ENCODE measurements at places on chromosomes 1 and 21.

GRCh38 chr1:24748191-24749121 is 3.2 kb downstream of the CLIC4 start:
- DNase-seq, result no peak

- no peak for DNase-seq
Measured at GRCh38 chr1:2560299-2561073, 4.3 kb downstream of the TNFRSF14 start.

DNA sequence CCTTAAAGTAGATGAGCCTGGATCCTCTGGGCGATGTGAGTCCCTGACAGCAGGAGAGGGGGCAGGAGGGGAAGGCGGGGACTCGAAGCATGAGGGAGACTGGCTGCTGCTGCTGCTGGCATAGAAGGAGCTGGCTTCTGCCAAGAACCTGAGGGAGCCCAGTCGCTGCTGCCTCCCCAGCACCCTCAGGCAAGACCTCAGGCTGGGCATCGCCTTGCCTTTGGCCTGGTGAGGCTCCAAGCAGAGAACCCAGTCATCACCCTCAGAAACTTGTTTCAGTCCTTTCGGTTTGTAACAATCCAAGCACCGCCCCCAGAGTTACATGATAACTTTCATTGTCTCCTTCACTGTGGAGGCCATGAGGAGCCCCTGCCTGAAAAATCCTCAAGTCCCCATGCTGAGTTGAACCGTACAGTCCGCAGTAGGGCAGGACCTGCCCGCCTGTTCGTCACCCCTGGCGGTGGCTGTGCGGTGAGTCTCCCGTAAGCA is 38.8 kb downstream of the POFUT2 start:
- DNase-seq, result no peak

DNA sequence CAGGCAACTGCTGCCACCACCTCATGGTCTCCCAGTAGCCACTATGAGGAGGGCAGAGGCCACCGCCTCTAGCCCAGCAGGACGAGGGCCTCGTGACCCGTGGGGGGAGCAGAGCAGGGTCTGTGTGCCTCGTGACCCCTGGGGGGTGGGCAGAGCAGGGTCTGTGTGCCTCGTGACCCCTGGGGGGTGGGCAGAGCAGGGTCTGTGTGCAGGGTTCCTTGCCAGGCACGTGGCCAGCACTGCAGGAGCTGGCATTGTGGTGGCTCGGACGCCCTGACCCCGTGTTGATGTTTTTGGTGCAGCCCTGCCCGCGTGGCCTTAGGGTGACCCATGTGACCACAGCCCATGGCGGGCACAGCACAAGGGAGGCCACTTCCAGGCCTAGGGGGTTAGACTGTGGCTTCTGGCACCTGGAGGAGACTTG is 52.8 kb downstream of the SLX9 start:
- no peak for DNase-seq

GRCh38 chr1:36920801-36921405 is 113.4 kb downstream of the GRIK3 start:
- no peak for DNase-seq

GRCh38 chr1:33377013-33377412 is 53.9 kb downstream of the PHC2 start:
- no peak for DNase-seq

DNA sequence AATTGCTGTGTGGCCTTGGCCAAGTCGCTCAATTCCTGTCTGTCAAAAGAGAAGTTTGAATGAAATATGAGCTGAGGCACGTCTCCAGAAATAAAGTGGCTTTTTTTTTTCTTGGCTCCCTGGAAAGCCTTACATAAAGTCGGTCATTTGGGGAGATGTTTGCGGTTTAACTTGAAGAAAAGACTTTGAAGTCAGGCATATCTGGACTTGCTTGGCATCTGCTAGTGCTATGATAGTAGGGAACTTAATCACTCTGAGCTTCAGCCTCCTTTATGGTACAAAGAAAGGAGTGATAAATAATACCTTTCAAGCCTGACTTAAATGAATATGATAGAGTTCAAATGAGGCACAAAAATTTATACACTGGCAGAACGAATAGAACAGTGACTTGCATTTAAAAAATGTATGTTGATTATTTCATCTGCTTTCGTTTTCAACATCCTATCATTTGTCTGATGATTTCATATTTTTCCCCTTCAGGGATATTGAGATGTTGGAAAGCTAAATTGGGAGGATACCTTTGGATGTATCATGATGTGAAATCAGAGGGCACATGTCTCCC is 60.2 kb downstream of the FASLG start:
- no peak for DNase-seq

- DNase-seq, result no peak
Measured at GRCh38 chr1:173354937-173355280, 122.2 kb upstream of the PRDX6 start.

- DNase-seq, result no peak
Measured at GRCh38 chr21:32819694-32820093, 48.1 kb upstream of the PAXBP1 start.

- DNase-seq, result no peak
Measured at GRCh38 chr1:209855006-209855405, 27.2 kb downstream of the UTP25 start.

- DNase-seq, result no peak
Measured at GRCh38 chr1:29641921-29642320, 405.6 kb downstream of the PTPRU start.

GRCh38 chr1:205878026-205878425 is 28.1 kb upstream of the PM20D1 start:
- DNase-seq, result no peak

DNA sequence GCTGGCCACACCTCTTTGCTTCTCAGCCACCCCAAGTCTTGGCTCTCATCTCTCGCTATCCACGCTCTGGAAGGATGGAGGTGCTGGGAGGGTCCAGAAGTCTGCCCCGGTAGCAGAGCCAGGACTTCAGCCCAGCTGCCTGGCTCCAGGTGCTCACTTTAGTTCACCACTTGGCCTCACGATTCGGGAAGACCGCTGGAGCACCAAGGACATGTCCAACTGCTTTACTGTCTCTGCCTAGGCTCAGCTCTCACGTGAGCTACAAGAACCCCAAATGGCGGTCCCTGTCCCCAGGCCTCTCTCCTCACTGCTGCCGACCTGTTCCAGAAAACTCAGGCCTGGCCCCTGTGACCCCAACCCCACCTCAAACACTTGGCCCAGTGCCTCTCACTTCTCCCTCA is 3.4 kb downstream of the TRIM11 start:
- no peak for DNase-seq

- no peak for DNase-seq
Measured at GRCh38 chr1:89871768-89872473, 51.1 kb downstream of the LRRC8D start.

GRCh38 chr21:35679076-35679475 is 381.2 kb downstream of the SETD4 start:
- no peak for DNase-seq

DNA sequence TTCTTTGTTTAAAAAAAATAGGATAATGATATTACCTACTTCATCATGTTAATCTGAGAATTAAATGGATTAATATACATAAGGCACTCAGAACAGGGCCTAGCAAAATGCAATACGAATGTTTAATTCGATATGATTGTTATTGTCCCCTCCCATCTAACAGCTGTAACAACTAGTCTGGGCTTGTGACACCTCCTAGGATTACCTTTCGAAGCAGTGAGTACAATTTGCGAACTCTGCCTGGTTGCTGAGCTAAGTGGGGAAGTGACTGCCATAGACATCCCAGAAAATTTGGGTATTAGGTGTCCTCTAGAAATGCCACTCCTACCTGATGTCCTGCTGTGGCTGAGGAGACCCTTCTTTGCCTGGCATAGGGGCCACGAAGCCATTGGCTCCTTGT is 3.0 kb downstream of the RASSF5 start:
- no peak for DNase-seq

GRCh38 chr21:43764576-43765495 is 11.3 kb downstream of the CSTB start:
- no peak for DNase-seq

DNA sequence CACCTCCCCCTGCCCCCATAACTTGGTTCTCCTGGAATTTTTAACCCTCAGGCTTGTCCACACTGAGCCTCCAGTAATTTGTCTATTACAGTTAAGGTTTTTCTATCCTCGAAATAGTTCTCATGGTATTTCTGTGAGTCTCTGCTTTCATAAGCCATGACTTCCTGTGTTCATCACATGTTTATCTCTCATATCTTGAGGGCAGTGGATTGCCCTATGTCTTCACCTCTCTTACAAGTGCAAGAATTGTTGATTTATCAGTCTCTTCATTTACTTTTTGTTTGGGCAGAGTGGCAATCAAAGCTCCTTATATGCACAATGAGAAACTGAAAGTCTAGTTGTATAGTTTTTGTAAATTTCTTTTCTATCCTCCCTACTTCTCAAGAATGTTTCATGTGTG is 328.4 kb downstream of the PLA2G4A start:
- DNase-seq, result no peak

DNA sequence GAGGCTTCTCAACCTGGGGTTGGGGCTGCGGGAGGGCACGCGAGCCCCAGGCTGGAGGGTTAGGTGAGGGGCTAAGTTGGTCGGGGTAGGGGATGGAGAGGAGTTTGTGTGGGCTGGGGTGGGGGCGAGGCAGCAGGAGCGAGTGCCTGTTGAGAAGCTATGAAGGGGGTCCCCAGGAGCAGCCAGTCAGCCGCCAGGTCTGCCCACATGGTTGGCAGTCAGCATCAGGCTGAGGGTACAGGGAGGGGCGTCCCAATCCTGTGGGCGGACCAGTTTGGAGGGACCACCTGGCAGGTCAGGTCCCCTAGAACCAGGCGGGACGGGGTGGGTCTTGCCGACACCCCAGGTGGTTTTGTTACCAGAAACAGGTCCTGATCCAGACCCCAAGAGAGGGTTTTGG is 400 bp upstream of the TRIM17 start:
- no peak for DNase-seq

DNA sequence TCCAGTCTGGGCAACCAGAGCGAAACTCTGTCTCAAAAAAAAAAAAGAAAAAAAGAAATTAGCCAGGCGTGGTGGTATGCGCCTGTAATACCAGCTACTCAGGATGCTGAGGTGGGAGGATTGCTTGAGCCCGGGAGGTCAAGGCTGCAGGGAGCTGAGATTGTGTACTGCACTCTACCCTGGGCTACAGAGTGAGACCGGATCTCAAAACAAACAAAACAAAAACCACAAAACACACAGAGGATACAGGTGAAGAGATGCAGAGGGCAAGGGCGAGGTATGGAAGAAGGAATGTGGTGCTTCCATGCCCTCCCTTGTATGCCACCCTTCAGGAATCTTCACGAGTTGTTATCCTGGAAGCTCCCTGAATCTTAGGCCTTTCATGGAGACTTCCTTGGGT is 68.5 kb downstream of the NDUFS5 start:
- no peak for DNase-seq

GRCh38 chr1:171998711-171999110 is 157.4 kb downstream of the DNM3 start:
- DNase-seq, result no peak

GRCh38 chr21:16078382-16078781 is 348.6 kb downstream of the USP25 start:
- no peak for DNase-seq

DNA sequence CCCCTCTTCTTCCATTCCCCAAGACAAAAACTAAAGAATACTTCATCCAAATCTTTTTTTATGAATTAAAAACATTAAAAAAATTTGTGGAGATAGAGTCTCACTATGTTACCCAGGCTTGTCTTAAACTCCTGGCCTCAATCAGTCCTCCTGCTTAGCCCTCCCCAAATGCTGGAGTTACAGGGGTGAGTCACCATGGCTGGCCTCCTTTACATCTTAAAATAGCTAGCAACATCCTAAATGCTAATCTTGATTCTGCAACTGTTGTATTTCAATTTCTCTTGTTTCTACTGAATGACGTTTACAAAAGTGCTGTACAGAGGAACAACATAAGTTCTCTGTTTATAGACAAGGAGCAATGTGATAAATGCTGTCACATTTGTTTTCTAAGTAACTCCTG is 483.5 kb downstream of the ADGRL2 start:
- no peak for DNase-seq

DNA sequence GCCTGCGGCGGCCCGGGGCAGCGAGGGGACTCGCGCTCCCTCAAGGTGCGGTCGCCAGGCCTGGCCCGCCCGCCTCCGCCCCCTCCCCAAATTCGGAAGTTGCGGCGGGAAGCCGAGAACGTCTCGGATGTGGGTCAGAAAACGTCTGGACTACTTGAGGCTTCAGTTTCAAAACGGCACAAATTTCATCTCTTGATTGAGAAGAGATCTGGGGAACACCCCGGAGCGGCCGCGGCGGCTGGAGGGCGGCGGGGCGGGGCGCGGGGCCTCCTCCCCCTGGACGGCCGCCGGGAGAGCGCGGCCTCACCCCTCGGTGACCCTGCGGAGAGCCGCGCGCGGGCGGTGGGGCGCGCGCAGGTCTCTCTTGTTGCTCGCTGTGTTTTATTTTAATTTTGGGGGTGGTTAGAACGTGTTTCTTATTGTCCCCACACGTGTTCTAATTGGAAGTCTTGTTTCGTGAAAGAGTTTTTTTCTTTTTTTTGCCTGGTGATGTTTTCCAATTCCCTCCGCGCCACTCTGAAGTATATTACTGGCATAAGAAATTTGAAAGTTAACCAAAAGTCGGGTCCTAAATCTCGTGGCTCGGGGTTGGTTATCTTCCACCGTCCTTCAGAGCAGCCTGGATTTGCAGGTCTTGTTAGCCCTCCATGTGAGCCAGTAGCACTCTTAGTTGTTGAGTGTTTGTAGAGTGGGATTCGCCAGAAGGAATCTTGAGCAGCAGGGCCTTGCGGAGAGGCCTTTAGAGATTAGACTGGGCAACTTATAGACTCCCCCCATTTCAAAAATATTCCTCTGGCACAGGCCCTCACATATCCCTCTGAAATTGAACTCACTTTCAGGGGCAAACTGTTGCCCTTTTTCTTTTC is 749 bp downstream of the PCBP3 start:
- no peak for DNase-seq

GRCh38 chr1:41442697-41443251 is 41.7 kb downstream of the EDN2 start:
- no peak for DNase-seq

DNA sequence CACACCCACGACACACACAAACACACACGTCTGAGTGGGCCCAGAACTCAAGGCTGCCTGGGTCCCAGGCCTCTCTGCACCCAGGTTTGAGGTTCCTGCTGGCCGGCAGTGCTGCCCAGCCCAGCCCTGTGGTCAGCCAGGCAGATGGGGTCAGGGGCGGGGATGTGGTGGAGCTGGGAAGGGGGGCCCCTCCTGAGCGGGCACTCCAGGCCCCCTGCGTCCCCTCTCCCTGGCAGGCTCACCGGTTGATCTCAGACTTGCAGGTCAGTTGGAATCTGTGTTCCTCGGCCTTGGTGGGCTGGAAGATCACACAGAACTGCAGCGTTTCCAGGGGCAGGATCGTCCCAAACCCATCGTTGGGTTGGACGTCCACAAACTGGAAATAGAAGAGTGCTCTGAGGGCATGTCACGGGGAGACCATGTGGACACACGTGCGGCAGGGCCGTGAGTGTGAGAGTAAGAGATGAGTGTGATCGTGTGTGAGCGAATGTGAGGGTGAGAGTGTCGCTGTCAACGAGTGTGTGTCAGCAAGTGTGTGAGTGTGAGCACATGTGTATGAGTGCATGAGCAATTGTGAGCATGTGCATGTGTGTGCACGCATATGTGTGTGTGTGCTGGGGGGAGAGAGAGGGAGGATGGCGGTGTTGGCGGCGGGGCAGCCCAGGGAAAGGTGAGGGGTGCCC is 19.7 kb upstream of the TMEM52 start:
- no peak for DNase-seq

- no peak for DNase-seq
Measured at GRCh38 chr1:100433563-100433962, 81.3 kb downstream of the CDC14A start.

GRCh38 chr1:22761101-22761500 is 50.5 kb downstream of the EPHB2 start:
- DNase-seq, result no peak

GRCh38 chr1:206703661-206704060 is 19.0 kb downstream of the MAPKAPK2 start:
- no peak for DNase-seq

- no peak for DNase-seq
Measured at GRCh38 chr21:18403735-18404450, at the start of gene TMPRSS15. Gene TMPRSS15, minus strand, starts transcription at chr21:18403785. Its CDS starts 163 bp downstream, at chr21:18403622.

All from HuH-7.5 (cell line).